ENCODE measurements at places on chromosomes 12 and 14. TPM values are rescaled to one million over a fixed set of nuclear protein-coding genes. Genes with fewer than 3 reads are reported as not detected.

Gene GARIN6
- total RNA-seq = not detected

Gene HOXC10
- total RNA-seq = not detected

Gene OSBPL8
- total RNA-seq = 122 TPM

Gene LTB4R2
- 24.6 TPM for total RNA-seq

Gene CYP27B1
- 2.1 TPM for total RNA-seq

Gene CCDC197
- total RNA-seq = not detected

Gene LMNTD1
- not detected for total RNA-seq

Gene TEX52
- not detected for total RNA-seq

Gene SVOP
- total RNA-seq = not detected

Gene CRADD
- total RNA-seq = 11.4 TPM

Gene HCAR2
- not detected for total RNA-seq

Gene OR6C65
- not detected for total RNA-seq

Gene AQP2
- total RNA-seq = not detected

Gene PAPLN
- 0.20 TPM for total RNA-seq

Gene SPIC
- not detected for total RNA-seq

Gene GRIP1
- total RNA-seq = 3.0 TPM

Gene CLEC1A
- total RNA-seq = not detected

Gene MYO1H
- not detected for total RNA-seq

Data from T-cell (primary cell).